ENCODE measurements at places on chromosomes 12 and 14.

GRCh38 chr12:18700271-18700670, 37.5 kb downstream of the PLCZ1 start:
- DNase-seq, result no peak

GRCh38 chr14:102097441-102098135, 10.7 kb upstream of the HSP90AA1 start:
- DNase-seq, result no peak

DNA sequence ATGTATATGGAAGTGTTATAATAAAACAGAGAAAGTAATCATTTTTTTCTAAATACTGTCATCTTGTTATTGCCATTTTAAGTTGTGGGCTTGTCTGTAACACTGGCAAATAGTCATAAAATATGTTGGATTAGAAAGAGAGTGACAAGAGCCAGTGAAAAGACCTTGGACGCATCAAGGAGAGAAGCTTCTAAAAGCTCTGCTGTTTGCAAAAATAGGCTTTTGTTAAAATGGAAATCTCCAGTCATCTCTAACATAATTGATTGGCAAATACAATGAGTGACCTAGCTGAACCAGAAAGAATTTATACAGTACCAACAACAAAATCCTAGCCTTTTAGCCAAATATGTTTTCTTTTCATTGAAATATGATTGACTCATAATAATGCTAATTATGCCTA, 245.8 kb upstream of the RMST start:
- DNase-seq, result no peak

GRCh38 chr12:71236133-71236660, 78.4 kb upstream of the TSPAN8 start:
- no peak for DNase-seq

- DNase-seq, result no peak
Observed at GRCh38 chr12:124347805-124348658, 53.1 kb downstream of the RFLNA start.

GRCh38 chr12:70971001-70971794, 50.7 kb upstream of the PTPRR start:
- no peak for DNase-seq

DNA sequence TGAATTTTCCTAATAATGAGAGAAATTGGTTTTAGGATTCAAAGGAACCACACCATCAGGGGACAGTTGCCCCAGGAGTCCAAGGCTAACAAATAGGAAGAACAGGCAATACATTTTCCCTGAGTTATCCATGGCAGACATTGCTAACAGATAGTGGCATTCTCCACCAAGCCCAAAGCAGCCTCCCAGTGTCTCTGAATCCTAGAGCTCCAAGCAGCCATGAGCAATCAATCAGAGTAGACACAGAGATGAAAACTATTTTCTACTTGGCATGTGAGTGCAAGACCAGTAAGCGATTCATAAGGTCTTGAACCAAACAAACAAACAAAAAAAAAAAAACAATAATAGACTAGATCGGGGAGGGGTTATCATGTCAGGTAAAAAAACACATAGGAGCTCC, 515.7 kb downstream of the MED13L start:
- no peak for DNase-seq

GRCh38 chr14:88660056-88660455, 97.2 kb downstream of the ZC3H14 start:
- DNase-seq, result no peak

DNA sequence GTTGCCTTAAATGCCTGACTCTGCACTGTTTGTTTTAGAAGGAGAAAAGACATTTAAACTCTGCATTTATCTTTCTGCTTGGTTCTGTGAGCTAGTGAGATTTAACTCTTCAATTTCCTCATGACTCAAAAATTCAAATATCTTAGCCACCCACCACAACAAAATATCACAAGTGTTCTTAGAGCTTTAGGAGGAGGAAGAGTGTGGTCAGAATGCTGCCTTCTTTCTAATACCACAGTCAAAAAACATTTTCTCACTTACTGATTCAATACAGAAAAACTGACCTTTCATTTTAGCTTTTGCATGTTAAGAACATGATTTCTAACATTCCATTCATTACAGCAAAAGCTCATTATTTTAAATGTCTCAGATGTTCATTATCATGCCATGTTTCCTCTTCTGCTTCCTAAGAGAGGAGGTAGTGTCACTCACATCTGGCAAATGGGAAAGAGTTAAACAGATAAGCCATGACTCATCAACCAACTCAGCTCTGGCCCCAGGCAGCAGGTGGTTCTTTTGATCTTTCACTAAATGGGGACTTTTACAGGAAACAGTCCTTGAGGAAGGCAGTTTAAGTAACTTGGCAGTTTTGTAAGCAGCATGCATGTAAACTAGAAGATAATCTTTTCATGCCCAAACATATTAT, 56.4 kb upstream of the RNU6-8 start:
- DNase-seq, result no peak

GRCh38 chr12:124453419-124454351, 113.7 kb downstream of the NCOR2 start:
- peak; percentile 68 for DNase-seq

DNA sequence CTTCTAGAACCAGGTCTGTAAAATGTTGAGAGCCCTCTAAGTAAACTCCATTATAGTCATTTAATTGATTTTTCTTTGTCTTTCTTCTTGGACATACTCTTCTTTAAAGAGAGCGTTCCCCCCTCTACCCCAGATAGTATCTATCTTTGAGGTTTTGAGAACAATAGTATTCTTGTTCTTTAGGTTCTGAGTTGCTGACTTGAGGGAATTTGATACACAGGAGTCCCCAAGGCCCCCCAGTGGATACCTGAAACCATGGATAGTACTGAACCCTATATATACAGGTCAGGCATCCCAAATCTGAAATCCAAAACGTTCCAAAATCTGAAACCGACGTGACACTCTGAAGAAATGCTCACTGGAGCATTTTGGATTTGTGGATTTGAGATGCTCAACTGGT, 65.5 kb downstream of the FUT8 start:
- DNase-seq, result no peak

DNA sequence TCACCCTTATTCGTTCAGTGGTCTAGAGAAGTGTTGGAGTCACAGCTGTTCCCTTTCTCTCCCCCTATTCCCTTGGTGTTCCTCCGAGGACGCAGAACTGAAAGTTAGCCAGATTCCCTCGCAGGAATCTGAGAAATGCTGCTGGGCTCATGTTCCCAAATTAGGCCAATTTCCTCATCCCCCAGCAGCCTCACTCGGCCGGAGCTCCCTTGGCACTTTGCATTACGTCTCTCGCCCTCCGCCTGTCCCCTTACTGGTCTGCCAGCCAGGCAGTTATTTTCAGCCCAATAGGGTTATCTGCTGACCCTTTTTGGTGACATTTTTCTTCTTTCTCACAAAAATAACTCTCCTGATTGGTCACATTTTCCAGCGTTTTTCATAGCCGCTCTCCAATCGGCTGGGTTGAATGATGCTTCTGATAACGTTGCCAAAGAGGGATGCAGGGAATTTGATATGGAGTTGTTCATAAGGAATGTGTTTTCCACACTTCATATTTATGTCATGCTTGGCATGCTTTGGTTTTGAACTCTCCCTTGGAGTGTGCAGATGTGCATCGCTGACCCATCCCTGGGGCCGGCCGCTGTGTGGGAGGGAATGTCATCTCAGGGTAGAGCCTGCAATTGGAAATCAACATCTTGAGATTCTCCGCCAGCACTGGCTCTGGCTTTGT, 9.9 kb downstream of the IFT43 start:
- no peak for DNase-seq

DNA sequence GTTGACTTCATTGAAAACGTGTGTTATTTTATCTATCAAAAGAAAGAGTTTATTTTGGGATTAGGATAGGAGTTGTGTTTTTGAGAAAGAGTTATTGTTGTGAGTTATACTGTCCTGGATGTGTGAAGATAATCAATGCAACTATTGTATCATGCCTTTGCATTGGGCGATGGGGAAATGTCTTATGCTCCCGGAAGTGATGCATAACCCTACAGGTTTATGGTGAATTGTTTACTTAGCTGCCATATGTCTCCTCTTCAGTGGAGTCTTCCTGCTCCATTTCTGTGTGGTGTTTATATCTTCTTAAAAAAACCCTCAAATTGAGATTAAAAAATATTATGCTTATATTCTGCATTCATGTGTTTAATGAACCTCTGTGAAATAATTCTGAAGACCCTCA, 6.5 kb downstream of the PDE3A start:
- no peak for DNase-seq

- no peak for DNase-seq
Observed at GRCh38 chr12:12606781-12607589, 4.7 kb upstream of the CREBL2 start.

DNA sequence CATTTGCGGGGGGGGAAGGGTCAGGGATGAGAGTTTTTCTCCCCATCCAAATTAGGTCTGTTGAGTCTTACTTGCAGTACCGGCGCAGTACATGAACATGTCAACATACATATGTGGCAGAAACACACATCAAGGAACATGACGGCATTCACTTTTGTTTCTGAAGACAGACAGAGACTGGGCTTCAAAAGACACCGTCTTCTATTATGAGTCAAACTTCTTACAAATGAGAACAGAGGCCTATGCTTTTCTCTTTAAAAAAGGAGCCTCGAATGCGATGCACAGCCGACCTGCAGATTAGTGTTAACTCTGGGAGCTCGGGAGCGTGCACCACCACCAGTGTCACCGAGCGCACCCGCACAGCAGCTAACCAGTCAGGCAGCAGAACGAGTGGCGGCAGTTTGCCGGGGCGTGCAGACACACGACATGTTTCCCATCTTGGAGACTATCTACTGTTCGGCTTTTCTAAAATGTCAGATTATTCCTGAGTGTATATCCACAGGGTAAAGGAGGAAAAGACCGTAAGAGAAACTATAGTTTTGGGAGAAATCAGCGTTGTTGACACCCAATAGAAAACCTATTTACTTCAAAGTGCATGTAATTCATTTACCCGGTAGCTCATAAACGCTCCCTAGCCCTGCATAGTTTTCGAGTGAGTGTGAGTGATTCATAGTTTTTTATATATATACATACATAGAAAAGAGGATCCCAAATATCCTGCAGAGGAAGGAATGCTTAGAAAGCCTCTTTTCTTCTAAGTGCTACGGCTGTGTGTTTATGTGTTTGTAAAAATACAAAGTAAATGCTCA, 33.0 kb downstream of the UBR7 start:
- DNase-seq, result no peak

- no peak for DNase-seq
Observed at GRCh38 chr12:43332977-43333640, 218.9 kb downstream of the ADAMTS20 start.

GRCh38 chr12:83432176-83432719, 745.5 kb downstream of the TMTC2 start:
- DNase-seq, result no peak

GRCh38 chr12:89353823-89354611, 1.7 kb upstream of the DUSP6 start:
- DNase-seq, result no peak

GRCh38 chr12:28925719-28926376, 223.2 kb upstream of the FAR2 start:
- DNase-seq, result no peak

DNA sequence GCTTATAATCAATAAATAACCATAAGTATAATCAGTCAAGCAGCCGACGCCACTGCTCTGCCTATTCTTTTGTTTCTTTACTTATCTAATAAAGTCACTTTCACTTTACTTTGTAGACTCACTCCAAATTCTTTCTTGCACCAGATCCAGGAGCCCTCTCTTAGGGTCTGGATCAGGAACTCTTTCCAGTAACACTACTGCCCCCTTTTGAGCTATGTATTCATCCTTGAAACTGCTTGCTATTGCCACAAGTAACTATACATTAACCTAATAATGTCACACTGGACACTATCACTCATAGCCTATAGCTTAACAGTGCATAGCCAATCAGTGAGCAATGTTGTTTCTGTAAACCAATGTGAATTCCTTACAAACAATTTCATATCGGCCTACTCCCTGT, 2.8 kb upstream of the NID2 start:
- no peak for DNase-seq

DNA sequence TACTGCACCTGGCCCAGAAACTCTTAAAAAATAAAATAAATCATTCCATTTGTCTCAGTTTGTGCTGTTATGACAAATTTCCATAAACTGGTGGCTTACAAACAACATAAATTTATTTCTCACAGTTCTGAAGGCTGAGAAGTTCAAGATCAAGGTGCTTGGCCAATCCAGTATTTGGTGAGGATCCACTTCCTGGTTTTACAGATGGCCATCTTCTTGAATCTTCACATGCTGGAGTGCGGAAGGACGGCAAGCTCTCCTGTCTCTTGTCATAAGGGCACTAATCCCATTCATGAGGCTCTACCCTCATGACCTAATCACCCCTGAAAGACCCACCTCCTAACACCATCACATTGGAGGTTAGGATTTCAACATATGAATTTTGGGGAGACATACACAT, 29.9 kb upstream of the MYBPC1 start:
- no peak for DNase-seq

- DNase-seq, result no peak
Observed at GRCh38 chr12:94277426-94278000, 129.1 kb downstream of the PLXNC1 start.

- no peak for DNase-seq
Observed at GRCh38 chr12:76945867-76946266, 67.0 kb upstream of the CSRP2 start.

GRCh38 chr12:96549341-96549740, 60.0 kb downstream of the CFAP54 start:
- no peak for DNase-seq

- DNase-seq, result no peak
Observed at GRCh38 chr12:39372204-39372925, 70.6 kb downstream of the KIF21A start.

DNA sequence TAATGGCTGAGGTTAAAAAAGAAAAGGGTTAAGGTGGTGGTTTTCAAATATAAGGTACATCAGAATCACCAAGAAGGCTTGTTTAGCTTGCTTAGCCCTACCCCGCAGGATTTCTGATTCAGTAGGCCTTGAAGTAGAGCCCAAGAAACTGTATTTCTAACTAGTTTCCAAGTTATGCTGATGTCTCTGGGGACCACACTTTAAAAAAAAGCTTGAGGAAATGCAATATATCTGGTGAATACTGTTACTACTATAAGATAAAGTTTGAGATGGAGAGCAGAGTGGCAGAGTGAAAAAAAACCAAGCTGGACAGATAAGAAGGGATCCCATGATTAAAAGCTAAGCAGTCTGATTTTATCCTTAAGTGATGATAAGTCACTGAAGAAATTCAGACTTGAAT, 18.3 kb upstream of the GXYLT1 start:
- DNase-seq, result no peak

- no peak for DNase-seq
Observed at GRCh38 chr12:112111931-112112330, 3.3 kb upstream of the NAA25 start.

DNA sequence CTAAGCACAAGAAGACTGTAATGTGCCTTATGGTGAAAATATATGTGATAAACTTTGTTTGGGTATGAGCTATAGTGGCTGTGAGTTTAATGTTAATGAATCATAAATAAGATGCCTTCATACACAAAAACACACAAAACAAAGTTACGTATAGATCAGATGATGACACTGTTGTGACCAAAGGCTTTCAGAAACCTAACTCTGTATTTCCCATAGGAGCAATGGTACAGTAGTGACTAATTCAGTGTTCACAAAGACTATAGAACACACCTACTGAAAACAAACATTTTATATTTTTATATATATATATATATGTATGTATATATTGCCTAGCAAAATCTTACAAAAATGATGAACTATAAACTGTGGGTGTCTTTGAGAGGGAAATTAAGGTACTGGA, 393.8 kb upstream of the DCN start:
- DNase-seq, result no peak

All from activated CD8-positive, alpha-beta memory T cell treated with anti-CD3 and anti-CD28 coated beads for 1 hour (primary cell).